Stimulated activated CD4-positive, alpha-beta T cell treated with anti-CD3 and anti-CD28 coated beads, Interleukin-4, amount 100 ng/mL, for 1 hour (primary cell): ENCODE measurements at places on chromosomes 2 and 18.

- DNase-seq = no peak
Measured at GRCh38 chr2:132276571-132276981, 114.8 kb upstream of the ANKRD30BL start.

DNA sequence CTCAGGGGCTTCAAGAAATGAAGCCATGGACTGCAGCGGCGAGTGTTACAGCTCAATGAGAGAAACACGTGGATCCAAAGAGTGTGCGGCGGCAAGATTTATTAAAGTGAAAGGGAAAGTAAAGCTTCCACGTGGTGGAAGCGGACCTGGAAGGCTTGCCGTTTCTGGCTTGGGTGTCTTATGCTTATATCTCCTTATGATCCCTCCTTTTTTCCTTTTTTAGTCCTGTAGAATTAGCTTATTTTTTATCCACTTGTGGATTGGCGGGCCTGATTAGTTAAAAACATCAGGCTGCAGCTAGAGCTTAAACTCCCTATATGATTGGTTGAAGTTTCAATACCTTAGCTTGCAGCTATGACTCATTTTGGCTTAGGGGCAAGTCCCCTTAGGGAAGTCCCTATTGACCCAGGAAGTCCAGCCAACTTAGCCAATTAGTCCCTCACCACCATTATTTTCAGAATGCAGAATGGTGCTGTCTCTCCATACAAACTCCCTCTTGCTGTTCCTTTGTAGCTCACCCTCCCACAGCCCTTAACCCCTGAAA is 11.6 kb upstream of the HNMT start:
- DNase-seq = no peak

DNA sequence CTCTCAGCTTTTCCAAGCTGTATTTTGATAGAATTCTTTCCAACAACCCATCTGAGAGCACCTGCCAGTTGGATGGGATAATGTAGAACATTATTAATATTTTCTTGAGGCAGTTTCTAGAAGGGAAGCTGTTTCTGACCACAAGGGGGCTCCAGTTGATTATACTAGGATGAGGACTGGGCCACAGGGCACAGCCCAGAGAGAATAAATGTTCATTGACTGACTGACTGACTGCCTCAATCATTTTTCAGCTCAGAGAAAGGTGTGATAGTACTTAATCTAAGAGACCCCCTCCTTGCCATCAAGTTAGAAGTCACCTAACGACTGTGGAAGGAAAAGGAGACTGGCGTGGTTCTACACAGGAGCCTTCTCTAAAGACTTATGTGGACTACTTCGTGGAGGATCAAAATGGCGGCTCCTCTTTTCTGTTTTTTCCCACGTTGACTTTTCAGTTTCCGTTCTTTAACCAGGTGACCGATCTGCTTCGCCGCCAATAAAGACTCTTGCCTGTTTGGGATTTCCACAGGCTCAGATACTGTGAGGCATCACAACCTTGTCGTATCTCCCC is 31.9 kb upstream of the CREG2 start:
- DNase-seq = peak; percentile 43

DNA sequence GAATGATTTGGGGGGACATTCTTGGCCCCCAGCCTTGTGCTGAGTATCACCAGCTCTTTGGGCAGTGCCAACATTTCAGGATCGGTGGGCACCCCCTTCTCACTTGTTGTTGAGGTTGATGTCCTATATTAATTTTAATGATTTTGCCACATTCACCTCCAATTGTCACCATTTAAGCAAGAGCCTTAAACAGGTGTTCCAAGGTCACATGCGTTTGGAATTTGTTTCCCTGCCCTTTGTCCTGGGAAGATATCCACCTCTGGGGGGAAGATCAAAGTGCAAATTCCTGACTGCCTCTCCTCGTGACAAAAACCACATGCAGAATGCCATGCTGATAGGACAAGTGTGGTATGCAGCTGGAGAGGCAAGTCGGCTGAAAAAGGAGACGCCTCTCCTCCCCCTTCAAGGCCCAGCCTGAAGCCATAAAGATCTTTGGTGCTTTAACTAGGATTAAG is 72.5 kb upstream of the ID2 start:
- no peak for DNase-seq

- DNase-seq = no peak
Measured at GRCh38 chr2:166805753-166806152, 82.5 kb upstream of the XIRP2 start.

DNA sequence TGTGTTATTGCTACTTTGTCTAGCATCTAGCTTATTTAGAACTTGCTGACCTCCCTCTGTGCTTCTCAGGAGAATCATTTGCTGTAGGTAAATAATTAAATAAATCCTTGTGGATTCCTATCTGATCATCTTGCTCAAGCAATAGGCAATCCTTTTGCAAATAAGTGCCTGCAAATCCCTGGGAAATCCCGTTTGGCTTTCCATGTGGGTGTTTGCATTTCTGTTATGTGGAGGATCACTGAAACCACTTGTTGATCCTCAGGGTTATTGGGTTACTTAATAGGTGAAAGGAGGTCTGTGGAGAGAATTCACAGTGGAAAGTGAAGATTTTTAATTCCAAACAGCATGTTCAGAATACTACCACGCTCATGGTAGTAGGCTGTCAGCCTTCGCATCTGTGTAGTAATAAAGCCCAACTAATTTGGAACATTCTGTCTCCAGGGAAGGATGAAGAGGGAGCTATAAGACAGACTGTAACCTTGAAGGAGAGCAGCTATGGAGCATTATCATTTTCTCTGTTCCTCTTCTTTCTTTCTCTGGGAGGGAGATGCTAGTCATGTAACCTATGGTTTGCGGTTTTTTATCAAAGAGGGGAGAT is 72.5 kb downstream of the GULP1 start:
- no peak for DNase-seq

DNA sequence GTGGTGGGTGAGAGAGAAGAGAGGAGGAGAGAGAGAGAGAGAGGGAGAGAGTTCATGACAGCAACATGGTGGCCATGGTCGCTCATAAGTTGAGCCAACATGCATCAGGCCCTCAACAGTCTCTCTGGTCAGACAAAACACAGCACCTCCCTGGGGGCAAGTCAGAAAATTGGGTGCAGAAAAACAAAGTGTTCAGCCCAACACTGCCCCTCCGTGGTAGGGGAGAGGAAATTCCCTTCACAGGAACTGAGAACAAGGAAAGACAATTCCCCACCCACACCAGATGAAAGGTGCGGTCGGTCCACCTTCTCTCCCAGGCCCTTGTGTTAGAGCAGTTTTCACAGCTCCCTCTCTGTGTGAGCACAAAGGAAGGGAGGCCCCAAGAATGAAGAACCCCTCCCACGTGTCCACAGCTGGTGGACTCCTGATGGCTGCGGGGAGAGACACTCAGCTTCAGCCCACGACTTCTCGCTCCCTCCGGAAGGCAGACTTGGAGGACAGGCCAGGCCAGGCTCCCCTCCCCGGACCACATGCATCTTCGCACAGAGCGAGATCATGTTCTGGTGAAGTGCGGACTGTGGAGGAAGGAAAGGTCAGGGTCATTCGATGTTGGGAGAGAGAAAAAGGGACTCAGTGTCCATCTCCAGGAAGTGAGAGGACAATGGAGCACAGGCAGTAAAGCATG is 181.7 kb downstream of the ANAPC1 start:
- peak; percentile 63 for DNase-seq

DNA sequence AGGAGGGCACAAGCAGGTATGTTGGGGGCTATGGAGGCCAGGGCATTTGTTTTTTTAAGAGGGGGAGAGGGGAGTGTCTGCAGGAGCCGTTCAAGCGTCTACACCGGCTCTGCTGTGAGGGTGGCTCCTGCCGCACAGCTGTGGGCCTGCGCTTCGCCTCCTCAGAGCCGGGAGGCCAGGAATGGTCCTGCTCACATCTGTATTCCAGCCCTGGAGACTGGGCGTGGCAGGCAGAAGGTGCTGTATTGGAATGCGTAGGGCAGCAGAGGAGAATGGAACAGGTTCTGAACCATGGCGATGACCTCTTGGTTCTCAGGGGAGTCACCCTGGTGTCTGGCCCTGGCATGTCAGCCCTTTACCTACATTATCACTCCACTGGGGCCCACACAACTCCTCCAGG is 26.8 kb upstream of the INHBB start:
- no peak for DNase-seq

GRCh38 chr2:223758131-223758840 is 79.1 kb downstream of the AP1S3 start:
- DNase-seq = no peak
